ENCODE measurements at places on chromosomes 5 and 9.

GRCh38 chr9:133781828-133782135 lies 43.6 kb upstream of the SARDH start:
- DNase-seq = no peak
- H3K36me3 ChIP-seq = peaks cover 6% of the 10 kb centered on the region
- H3K27me3 ChIP-seq = no peaks in the 10 kb centered on the region
- H3K27ac ChIP-seq = no peak overlapping the region
- H3K4me1 ChIP-seq = no peaks in the 10 kb centered on the region
- H3K4me3 ChIP-seq = no peak overlapping the region

- no peaks in the 10 kb centered on the region for H3K36me3 ChIP-seq
- no peaks in the 10 kb centered on the region for H3K4me1 ChIP-seq
- H3K27ac ChIP-seq = no peak overlapping the region
These were observed 24.6 kb downstream of the KDM4C start for GRCh38 chr9:6782345-6782744.

- H3K27me3 ChIP-seq = no peaks in the 10 kb centered on the region
- H3K4me1 ChIP-seq = no peaks in the 10 kb centered on the region
- DNase-seq = no peak
- no peak overlapping the region for H3K27ac ChIP-seq
These were observed 30.2 kb downstream of the BRINP1 start for GRCh38 chr9:119339056-119339455.

- H3K27ac ChIP-seq = no peak overlapping the region
- no peaks in the 10 kb centered on the region for H3K27me3 ChIP-seq
- no peaks in the 10 kb centered on the region for H3K36me3 ChIP-seq
- DNase-seq = no peak
- no peak overlapping the region for H3K4me3 ChIP-seq
- no peaks in the 10 kb centered on the region for H3K4me1 ChIP-seq
These were observed 79.8 kb downstream of the TENT4A start for GRCh38 chr5:6792911-6793471.

DNA sequence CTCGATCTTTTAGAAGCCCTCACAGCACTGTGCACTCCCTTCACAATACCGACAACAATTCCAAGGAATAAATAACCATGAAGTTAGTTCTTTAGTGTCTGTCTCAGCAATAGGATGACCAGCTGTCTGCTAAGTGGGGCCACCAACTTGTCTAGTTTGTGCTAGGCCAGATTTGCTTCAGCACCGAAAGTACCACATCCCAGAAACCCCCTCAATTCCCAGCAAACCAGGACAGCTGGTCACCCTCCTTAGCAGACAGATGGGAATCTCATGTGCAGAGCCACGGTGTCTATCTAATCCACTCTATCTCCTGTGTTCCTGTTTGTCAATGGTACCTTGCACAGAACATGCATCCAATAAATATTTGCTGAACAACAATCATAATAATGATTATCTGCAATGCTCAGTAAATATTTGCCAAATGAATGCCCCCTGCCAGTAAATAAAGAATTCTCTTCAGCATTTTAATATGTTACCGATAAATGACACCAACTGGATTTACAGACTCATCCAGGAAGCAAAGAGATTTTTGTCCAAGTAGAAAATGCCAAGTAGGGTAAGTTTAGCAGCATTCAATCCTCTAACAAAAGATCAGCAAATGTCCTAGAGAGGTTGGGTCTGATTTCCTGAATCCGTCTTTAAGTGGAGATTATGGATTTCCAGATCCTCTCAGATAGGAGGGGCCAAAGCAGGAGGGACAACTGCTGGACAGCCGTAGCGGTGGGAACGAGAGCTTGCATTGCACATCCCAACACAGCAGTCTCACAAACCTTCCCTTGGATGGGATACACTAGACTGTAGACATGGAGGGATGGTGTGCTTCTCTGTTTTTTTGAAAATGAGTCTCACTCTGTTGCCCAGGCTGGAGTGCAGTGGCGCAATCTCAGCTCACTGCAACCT lies 51.9 kb upstream of the ANKRD33B start:
- no peak overlapping the region for H3K4me3 ChIP-seq
- no peaks in the 10 kb centered on the region for H3K4me1 ChIP-seq
- H3K36me3 ChIP-seq = no peaks in the 10 kb centered on the region

DNA sequence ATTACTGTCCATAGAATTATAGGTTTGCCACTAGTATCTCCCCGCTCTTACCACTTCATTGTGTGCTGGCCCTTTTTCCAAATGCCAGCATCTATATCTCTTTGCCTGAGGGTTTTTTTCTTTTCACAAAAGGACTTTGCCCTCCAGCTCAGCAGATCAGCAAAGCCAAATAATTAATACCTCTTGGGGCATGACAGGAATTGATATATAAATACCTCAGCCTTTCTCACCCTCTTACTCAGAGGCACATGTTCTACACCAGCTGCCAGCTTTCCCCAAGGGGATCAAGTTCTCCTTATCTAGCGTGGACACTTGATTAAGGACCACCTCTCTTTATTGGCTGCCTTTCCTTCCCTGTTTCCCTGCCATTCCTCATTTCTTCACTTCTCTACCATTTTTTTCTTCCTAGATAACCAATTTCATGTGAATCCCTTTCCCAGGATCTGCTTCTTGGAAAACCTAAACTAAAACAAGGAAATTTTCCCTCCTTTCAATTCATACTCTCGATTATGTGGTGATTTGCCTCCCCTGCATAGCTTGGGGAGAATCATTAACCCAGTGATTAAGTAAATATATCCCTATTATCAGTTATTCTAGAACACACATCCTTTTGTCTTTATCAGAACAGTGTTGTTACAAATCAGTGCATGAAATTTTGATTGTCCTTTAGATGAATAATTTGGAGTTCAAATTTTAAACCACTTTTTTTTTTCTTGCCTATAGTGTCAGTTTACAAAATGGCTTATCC lies 6.9 kb upstream of the NUDT12 start:
- H3K27me3 ChIP-seq = no peaks in the 10 kb centered on the region
- no peaks in the 10 kb centered on the region for H3K36me3 ChIP-seq
- DNase-seq = no peak
- H3K4me3 ChIP-seq = no peak overlapping the region
- no peaks in the 10 kb centered on the region for H3K4me1 ChIP-seq

Data from ascending aorta (tissue), 2 donors.